ENCODE measurements at places on chromosomes 13 and 19.

DNA sequence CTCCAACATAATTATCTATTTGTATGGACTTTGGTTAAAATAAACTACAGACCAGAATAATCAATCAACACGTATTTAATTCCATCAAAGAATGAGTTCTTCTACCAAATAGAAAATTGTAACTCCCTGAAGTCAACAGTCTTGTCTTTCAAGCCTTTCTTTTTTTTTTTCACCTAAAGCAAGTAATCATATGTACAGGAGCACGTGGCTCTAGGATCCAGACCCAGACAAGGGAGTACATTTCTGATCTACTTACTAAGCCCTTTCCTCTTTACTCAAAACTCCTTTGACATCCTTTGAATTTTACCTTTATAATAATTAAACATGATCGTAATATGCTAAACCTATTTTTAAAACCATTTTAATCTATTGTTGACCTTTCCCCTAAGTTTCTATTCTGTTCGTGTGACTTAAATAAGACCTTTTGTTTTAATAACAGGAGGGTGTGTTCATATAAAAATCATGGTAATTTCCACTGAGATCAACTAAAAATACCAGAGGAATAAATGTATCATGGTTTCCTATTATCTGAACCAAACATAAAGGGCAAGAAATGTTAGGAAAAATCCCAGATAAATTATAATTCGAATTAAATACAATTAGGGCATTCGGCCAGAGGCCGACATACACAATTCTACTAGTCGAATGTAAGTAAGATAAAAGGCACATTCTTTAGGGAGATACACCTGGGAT lies 1.7 kb downstream of the SLC7A1 start:
- no peak for DNase-seq

GRCh38 chr19:32224371-32225244 lies 120.8 kb upstream of the ZNF507 start:
- peak; percentile 37 for DNase-seq

DNA sequence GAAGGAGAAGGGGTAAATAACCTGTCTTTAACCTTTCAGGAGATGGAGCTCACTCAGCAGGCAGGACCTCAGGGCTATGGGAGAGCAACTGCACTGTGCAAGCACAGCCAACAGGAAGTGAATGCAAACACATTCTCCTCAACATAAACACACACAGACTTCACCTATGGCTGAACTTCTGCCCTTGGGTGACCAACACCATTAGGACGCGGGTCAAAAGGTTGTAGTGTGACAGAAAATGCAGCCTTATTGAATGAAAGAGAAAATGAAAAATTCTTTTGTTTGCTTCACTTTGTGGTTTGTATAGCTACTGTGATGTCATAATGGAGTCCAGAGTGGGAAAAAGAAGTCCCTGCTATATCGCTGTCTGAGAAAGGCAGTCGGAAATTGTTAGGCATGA lies 323.0 kb downstream of the NDFIP2 start:
- DNase-seq, result no peak

- DNase-seq, result no peak
These were observed 37.6 kb upstream of the NFIC start for GRCh38 chr19:3328743-3329142.

GRCh38 chr19:52566121-52566520 lies 4.0 kb upstream of the ZNF701 start:
- no peak for DNase-seq

- DNase-seq, result no peak
These were observed 50.3 kb upstream of the TEX29 start for GRCh38 chr13:111270126-111270525.

- no peak for DNase-seq
These were observed 7.1 kb upstream of the LILRA5 start for GRCh38 chr19:54319892-54320670.

GRCh38 chr19:11624069-11624463 lies 26.8 kb downstream of the ZNF627 start:
- peak; percentile 45 for DNase-seq

GRCh38 chr19:17234911-17235299 lies 8.9 kb downstream of the OCEL1 start:
- DNase-seq, result peak; percentile 36

- no peak for DNase-seq
These were observed 11.2 kb downstream of the UNC13A start for GRCh38 chr19:17677002-17677401.

DNA sequence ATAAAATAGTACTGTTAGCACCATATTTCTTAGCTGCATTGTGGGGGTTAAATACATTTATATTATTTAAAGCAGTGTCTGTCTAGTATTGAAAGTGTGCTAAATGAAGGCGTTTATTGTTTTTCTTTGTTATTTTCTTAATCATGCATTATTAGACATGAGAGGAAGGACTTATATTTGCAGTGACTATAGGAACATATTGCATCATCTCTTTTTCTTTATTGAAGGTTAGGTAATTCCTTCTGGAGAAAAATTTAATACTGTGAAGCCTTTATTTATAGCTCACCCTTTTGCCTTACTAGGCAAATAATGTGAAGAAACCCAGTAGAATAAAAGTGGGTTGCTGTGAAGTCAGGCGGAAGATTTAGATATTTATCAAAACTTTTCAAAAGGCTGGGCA lies 78.9 kb upstream of the ZNF420 start:
- no peak for DNase-seq

Measured in fibroblast of skin of back (primary cell).